Stimulated activated CD8-positive, alpha-beta memory T cell treated with anti-CD3 and anti-CD28 coated beads, Interleukin-15, amount 100 ng/mL, for 24 hours (primary cell): ENCODE measurements at places on chromosomes 5 and 9.

DNA sequence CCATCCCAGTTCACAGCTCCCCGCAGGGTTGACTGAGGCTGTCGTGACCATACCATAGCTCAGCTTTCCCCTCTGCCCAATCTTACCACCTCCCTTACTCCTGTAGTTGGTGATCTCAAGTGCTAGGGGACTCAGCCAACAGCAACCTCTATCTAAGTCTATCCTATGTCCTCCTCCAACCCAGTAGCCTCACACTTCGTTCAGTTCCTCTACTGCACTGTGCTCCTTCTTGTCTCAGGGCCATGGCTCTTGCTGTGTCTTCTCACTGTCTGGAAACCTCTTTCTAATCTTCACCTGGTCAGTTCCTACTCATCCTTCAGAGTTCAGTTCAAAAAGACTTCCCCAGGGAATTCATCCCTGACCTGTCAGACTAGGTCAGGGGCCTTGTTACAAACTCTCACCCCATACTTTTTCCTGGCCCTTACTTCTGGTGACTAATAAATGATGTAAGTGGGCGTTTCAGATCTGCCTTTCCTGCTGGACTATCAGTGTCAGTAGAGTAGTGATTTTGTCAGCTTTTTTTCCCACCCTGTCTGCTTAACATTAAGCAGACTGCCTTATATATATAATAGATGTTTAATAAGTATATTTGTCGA lies 53.6 kb upstream of the NR3C1 start:
- no peak for DNase-seq

DNA sequence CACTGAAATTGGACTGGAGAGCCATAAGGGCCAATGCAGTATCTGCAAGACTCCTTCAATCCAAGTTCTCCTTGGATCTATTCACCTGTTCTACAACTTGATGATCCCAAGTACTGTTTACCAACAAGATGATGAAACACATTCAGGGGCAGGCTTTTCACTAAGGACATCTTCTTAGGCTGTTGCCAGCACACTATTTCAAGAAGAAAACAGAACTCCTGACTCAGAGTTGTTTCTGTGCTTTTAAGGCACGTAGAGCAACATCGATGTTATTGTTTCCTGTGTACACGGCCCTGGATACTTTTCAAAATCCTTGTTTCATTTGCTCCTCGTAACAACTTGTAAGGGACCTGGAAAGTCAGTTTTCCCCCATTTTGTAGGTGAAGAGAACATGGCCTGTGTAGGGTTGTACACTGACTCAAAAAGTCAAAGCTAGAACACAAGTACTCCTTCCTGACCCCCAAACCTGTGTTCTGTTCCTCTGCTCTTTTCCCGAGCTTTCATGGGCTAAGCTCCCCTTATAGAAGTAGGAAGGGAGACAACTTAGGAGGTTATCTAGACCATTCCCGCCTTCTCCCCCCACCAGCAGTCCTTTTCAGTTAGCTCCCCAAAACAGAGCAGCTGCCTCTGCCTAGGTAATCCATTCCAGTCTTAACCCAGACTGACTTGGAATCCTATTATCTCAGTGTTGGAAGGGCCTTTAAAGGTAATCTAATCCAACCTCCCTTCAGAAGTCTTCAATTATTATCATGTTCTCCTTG lies 5.2 kb upstream of the MGAT1 start:
- DNase-seq, result no peak

GRCh38 chr5:107997338-107997980 lies 326.7 kb upstream of the EFNA5 start:
- no peak for DNase-seq

- no peak for DNase-seq
These were observed 260.9 kb upstream of the TUT7 start for GRCh38 chr9:86614871-86615849.

- no peak for DNase-seq
These were observed 178.3 kb downstream of the AOPEP start for GRCh38 chr9:94904806-94905205.

- no peak for DNase-seq
These were observed 507.0 kb downstream of the TAF11L14 start for GRCh38 chr5:18141222-18141621.

GRCh38 chr5:136199408-136199807 lies 6.4 kb upstream of the SMIM32 start:
- no peak for DNase-seq

DNA sequence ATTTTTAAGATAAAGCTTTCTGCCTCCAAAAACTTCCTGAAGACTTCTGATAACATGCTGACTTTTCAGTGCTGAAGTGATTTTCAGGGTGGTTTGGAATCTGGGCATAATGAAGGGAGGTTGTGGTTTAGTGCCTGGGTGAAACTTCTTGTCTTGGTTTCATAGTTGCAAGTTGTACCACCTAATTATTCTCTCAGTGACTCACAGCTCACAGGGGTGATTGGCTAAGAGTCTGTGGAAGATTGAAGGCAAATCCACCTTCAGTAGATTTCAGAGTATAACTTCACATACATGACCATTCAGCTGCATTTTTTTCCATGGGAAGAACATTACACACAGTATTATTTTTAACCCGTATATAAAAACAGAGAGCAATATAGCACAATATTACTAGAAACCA lies 199.9 kb downstream of the PTTG1 start:
- no peak for DNase-seq

- DNase-seq, result no peak
These were observed 101.2 kb downstream of the SLC44A1 start for GRCh38 chr9:105345626-105346025.

- DNase-seq, result no peak
These were observed 89.8 kb upstream of the TLE4 start for GRCh38 chr9:79481846-79482477.

DNA sequence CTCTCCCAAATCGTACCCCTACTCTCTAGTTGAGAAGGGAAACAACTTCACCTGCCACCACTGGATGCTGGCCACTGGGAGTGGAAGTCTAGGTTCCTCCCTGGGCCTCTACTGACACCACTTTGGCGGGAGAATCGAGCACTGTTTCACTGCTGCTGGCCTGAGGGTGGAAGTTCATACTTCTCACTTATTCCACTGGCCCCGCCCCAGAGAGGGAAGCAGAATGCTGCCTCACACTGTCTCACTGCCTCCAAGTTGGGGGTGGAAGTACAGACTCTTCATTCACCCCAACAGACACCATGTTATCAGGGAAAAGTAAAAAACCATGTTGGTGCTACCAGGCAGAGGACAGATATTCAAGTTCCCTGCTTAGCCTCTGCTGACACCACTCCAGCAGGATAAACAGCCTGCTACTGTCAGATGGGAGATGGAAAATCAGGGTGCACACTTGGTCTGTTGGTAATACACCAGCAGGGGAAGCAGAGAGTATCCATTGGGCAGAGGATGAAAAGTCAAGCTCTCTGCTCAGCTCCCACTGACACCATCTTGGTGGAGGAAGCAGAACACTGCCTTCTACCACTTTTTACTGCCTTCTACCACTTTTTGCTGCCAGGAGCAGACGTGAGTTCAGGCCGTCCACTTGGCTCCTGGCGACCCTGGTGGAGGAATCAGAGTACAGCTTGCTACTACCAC lies 159.4 kb downstream of the SIL1 start:
- no peak for DNase-seq

DNA sequence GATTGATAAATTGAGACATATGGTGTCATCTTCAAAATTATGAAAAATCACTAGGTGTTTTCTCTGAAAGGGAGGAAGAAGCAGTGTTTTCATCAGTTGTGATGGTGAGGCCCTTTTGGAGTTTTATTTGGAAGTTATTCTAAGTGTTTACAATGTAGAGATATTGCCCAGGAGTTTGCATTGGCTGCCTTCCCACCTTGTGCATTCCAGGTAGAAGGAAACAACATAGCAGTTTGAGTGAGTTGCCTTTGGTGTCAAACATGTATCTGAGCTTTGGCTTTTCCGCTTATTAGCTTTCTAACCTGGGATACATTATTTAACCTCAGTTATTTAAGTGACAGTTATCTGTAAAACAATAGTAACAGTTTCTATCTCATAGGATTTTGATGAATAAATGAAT lies 122.5 kb downstream of the SCAMP1 start:
- no peak for DNase-seq

DNA sequence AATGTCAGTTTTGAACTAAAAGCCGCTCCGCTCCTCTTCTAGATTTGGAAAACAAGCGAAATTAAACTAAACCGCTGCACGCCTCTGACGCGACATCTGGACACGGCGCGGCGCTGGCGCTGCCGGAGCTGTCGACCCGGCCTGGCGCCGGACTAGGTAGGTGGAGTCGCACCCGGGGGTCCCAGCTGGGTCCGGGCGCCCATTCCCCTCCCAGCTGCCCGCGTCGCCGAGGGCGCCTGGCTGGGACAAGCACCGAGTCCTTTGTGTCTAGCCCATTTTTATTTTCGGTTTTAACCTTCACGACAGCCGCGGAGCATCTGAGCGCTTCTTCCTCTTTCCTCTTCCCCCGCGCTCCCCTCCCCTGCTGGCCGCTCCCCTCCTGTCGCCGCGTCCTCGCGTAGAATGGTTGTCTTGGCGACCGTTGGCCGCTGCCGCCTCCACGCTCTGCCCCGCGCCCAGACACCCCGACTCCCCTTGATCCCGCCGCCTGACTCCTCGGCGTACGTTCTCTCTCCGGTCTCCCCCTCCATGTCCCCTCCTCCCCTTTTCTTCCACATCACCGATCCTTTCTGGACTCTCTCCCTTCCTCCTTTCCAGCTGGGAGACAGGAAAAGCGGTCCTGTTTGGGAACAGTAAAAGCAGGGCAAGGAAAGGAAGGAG lies 545 bp downstream of the CDKN2B-AS1 start:
- no peak for DNase-seq

GRCh38 chr5:167797933-167798332 lies 493.5 kb upstream of the WWC1 start:
- DNase-seq, result no peak

- no peak for DNase-seq
These were observed 160.2 kb upstream of the DAPK1 start for GRCh38 chr9:87337335-87338087.

DNA sequence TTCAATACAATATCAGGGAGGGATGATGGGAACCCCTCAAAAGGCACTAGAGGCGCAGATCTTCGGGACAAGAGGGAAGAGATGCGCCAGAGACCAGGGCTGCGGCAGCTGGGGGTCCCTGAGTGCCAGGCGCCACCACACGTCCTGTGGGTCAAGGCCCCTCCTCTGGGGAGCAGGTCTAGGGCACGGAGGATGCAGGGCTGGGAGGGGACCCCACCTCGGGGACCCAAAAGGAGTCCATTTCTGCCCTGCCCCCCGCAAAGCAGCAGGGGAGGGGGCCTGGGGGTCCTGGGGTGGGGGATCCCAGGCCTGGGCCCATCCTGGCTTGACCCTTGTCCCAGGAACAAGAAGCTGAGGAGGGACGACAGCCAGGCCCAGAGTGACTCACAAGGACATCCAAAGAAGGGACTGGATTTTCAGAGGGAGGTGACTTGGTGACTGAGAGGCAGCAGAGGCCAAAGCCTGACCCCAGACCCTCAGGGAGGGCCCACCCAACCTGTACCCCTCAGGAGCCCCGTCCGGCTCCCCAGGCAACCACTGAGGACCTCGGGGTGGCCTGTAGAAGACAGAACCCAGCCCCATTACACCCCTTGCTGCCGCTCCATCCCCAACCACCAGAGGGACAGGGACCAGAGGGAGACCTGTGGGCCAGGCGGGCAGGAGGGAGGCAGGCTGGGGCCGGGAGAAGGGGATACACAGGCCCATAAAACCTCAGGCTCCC lies 54.2 kb downstream of the LRSAM1 start:
- DNase-seq, result no peak

- DNase-seq, result no peak
These were observed 61.0 kb downstream of the ARL15 start for GRCh38 chr5:54249210-54250028.

GRCh38 chr5:127699416-127699815 lies 3.8 kb upstream of the CCDC192 start:
- no peak for DNase-seq

DNA sequence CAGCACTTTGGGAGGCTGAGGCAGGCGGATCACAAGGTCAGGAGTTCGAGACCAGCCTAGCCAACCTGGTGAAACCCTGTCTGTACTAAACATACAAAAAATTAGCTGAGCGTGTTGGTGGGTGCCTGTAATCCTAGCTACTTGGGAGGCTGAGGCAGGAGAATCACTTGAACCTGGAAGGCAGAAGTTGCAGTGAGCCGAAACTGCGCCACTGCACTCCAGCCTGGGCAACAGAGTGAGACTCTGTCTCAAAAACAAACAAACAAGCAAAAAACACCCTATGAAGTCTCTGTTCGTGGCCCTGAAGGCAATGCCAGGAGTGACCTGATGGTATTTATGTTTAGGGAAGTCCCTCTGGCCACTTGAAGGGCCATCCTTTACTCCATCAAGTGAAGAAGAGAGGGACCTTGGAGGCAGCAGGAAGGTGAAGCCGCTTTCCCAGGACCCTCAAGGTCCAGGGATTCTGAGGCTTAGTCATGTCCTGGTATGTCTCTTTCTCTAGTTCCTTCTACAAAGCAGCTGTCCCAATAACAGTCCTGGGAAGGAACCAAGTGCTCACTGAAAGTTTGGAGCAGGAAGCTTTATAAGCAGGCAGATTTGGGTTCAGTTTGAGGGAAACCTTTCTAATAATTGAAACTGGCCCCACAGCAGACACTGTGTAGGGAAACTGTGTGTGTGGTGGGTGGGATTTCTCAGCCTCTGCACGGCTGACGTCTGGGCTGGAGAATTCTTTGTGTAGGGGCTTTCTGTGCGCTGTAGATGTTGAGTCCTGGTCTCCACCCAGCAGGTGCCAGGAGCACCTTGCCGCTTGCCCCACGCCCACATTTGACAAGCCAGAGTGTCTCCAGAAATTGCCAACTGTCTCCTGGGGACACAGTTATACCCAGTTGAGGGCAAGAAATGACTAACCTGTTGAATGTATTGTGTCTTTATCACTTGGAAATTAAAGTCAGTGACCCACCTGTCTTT lies 12.5 kb downstream of the PHF2 start:
- no peak for DNase-seq
